ENCODE measurements at places on chromosomes 16 and 17.

- DNase-seq, result no peak
These were observed 16.7 kb downstream of the TPSG1 start for GRCh38 chr16:1208239-1208830.

GRCh38 chr17:65670667-65671371 is 109.4 kb upstream of the AXIN2 start:
- no peak for DNase-seq

GRCh38 chr16:53545433-53545832 is 42.4 kb upstream of the AKTIP start:
- no peak for DNase-seq

GRCh38 chr17:65886315-65887245 is 305.4 kb downstream of the CEP112 start:
- no peak for DNase-seq

DNA sequence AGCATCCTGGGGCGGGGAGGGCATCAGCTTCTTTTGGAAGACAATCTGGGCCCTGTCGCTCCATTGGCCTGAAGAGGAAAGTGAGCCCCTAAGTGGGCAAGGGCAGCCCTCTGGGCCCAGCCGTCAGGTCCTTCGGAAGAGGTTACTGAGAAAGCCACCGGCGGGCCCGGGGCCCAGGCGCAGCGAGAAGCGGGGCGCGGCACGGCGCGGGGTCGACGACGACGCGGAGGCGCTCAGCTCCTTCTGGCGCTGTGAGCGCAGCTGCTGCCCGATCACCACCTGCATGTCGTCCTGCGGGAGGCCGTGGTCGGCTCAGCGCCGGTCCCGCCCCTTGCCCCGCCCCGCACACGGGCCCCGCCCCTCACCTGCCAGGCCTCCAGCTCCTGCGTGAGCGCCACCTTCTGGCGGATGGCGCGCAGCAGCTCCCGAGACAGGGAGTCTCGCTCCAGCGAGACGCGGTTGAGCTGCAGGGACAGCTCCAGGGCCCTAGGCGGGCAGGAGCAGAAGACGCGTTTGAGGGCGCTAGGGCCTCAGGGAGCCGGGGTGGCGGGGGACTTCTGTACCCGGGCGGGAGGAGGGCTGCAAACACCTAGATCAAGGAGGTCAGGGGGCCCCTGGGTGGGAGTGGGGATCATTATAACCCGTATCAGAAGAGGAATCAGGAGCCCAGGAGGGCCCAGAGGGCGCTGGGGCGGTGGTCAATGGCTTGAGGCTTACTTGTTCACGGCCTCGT is 4.3 kb downstream of the THOC6 start:
- peak; percentile 94 for DNase-seq

DNA sequence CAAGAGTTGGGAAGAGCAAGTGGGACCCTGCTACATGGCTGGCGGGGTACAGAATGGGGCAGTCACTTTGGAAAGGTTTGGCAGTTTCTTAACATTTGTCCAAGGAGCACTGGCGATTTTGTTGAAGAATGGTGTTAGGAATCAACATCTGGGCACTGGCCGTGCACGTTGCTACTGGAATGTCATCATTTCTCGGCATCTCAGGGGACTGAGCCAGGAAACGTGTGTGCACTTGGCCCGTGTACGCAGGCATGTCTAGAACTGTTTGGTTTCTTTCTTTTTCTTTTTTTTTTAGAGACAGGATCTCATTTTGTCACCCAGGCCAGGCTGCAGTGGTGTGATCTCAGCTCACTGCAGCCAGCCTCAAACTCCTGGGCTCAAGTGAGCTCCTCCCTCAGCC is 17.3 kb upstream of the FOXK2 start:
- DNase-seq, result no peak

DNA sequence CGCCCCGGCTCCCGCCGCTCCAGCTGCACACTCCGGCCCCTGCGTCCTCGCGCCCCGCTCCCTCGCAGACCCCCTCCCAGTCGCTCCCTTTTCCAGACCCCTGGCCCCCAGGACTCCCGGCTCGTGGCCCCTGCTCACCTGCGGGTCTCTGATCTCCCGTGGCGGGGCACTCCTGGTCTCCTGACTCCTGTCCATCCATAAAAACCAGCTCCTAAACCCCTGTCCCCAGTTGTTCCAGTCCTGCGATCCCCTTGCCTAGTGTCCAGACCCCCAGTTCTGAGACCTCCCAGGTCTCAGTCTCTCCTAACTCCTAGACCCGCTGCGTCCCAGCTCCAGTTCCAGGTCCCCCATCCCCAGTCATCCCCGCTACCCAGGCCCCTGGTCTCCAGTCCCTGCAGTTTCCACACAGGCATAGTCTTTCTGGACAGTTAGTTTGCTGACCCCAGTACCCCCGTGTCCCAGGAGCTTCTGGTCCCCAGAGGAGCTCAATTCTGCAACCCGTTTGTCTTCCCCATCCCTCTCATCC is 379 bp downstream of the SNX29 start:
- DNase-seq, result no peak

GRCh38 chr17:68801335-68802247 is 153.6 kb downstream of the ABCA8 start:
- DNase-seq, result no peak

GRCh38 chr16:9706217-9706836 is 475.9 kb downstream of the GRIN2A start:
- DNase-seq, result no peak

DNA sequence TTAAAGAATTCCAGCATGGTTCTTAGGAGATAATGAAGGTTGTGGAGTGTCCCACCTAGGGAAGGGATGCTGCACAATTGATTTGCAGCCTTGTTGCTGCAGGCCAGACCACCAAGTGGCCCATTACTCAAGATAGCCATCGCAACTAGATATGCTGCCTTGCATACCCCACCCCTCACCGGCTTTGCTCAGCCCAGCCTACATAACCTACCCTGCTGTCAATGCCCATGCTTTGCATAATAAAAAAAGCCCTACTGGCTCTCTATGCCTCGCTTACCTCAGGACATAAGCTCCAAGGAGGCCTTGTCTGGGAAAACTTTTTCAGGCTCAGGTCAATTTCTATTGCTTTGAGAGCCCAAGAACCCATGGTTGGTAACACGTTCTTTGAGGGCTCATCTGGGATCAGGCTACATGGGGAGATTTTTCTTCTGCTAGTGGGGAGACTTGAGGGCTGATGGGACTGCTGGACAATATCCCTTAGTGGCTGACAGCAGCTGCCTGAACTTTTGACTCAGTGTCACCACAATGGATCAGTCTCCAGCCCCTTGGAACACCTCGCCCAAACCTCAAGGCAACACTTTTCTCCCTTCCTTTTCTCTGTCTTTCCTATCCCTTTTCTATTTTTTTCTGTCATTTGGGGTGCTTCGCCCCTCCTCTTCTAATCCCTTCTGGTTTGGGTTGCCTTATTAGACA is 38.3 kb downstream of the SCPEP1 start:
- DNase-seq, result no peak

DNA sequence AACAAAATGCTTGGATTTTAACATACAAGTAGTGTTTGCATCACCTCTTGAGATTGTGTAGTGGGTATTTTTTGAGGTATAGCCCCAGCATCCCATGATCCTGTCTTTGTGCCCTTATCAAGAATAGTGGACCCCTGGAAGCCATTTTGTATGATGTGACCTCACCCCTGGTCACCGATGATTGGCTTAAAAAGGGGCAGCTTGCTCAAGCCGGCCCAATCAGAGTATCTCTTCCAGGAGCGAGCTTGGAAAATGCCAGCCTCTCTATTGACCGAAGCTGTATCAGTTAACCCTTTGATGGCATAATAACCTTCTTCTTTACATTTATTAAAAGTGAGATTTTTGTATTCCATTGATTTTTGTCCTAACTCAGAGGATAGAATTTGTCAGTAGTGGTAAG is 55.5 kb upstream of the FAM20A start:
- no peak for DNase-seq

DNA sequence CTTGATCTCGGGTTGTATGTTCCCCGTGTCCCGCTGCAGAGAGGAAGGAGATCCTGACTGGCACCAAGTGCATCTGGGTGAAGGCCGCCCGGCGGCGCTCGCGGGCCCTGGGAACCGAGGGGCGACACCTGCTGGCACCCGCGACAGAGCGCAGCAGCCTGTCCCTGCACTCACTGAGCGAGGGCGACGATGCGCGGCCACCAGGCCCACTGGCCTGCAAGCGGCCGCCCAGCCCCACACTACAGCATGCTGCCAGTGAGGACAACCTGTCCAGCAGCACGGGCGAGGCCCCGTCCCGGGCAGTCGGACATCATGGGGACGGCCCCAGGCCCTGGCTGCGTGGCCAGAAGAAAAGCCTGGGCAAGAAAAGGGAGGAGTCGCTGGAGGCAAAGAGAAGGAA is 7.5 kb downstream of the BTBD17 start:
- DNase-seq, result no peak

- no peak for DNase-seq
These were observed 64.1 kb downstream of the ZFHX3 start for GRCh38 chr16:72983728-72984350.

- DNase-seq, result no peak
These were observed 19.2 kb downstream of the ARHGAP27 start for GRCh38 chr17:45413498-45413923.

GRCh38 chr16:52068447-52069074 is 478.4 kb downstream of the TOX3 start:
- no peak for DNase-seq

DNA sequence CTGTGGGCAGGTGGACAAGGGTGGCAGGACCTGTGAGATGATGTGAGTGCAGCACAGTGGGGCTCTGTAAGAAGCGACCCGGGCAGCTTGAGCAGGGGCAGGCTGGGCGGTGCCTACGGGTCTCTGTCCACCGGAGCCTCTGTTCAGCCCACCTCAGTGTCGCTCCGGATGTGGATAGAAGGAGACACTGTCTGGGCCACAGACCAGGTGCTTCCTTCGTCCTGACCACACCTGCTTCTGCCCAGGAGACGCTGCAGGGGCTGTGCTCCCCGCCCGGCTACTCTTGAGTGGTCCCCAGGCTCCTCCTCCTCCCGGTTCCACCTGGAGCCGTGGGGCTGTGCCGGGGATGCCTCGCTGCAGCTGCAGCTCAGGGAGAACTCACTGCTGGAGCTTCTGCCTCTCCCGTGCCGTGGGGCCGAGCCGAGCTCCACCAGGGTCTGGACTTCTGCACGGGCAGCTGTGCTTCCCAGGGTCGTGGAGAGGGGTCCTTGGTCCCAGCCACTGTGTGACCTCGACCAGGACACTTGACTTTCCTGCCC is 21.5 kb downstream of the METRNL start:
- no peak for DNase-seq

DNA sequence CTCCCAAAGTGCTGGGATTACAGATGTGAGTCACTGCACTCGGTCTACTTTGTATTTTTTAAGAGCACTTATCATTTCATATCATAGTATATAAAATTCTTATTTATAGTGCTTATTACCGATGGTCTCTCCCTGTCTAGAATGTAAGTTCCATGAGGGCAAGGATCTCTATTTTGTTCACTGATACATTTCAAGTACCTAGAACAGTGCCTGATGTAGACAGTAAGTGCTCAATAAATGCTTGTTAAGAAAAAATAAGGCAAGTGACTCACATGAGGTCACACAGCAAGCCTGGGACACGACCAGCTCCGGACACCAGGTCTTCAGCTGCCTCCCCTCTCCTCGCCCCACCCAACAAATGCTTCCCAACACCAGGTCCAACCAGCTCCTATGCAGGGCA is 23.9 kb downstream of the TRPV3 start:
- DNase-seq, result no peak

- DNase-seq, result no peak
These were observed 1.9 kb downstream of the ELOB start for GRCh38 chr16:2775131-2775716.

DNA sequence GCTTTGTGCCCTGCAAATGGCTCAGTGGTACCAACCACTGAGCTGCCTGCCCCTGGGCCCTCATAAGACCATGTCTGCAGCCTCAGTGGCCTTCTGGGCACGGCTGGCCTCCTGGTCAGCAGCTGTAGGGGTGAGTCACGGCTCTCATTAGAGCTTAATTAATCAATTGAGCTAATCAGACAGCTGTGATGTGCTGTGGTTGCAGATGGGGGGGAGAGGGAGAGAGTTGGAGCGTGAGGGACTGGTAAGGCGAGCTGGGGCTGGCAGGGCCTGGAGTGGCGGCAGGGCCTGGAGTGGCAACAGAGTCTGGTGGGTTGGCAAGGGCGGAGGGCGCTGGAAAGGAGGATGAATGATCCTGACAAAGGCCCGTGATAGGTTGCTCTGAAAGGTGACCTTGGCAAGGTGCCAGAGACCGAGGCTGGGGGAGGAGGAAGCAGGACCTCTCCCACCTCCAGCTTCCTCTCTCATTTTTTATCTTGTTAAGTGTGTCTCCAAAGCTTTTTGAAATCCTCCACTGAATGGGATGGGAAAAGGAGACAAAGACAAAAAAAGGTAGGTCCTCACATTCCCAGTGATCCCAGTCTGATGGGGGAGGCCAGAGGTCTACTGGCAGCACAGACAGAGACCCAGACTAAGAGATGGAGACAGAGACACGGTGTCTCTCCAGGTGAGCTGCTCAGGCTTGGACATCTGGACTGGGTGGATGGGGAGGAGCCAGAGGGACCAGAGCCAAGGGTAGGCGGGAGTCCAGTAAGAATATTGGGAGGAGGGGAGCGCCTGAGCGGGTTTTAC is 41.6 kb downstream of the DCAKD start:
- DNase-seq, result no peak

DNA sequence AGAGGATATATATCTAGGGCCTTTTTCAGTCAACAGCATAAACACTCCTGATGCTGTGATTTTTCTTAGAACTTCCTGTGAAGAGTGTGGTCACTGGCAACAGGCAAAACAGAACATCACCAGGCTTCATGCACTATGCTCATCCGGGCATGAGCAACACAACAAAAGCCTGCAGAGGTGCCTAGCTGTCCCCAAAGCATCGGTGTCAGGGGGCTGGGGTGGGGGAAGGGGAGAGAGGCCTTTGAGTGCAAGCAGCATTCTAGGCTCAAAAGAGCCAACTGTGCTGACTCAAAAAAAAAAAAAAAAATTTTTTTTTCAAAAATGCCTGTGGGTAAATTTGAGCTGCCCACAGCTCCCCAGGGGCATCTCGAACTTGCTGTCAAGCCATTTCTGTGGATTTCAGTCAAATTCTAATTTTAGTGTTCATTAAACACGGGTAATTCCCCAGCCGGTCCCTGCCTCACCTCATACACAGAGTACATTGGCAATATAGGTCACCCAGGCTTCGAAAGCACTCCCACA is 194.6 kb upstream of the DYNLRB2 start:
- DNase-seq, result no peak

- DNase-seq, result no peak
These were observed 12.8 kb downstream of the PECAM1 start for GRCh38 chr17:64377769-64378282.

All from type B pancreatic cell (in vitro differentiated cells).